Thymus (tissue), 14 donors: ENCODE measurements at places on chromosomes 16 and 17.

DNA sequence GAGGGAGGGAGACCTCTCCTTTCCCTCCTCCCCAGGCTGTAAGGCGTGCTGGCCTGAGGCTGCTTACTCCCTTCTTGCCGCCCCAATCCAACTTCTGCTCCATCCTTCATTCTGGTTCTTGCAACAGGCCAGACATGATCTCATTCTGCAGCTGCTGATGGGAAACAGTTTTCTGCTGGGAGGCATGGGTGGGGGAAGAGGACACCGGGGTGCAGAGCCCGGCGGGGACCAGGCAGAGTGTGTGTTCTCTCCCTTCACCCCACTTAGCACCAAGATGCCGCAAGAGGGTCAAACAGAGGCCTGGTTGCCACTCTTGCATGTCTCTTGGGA is 1.4 kb downstream of the SARM1 start:
- H3K36me3 ChIP-seq = no peaks in the 10 kb centered on the region
- peaks cover 8% of the 10 kb centered on the region for H3K27me3 ChIP-seq
- no peak for DNase-seq
- peaks cover 10% of the 10 kb centered on the region for H3K4me1 ChIP-seq

DNA sequence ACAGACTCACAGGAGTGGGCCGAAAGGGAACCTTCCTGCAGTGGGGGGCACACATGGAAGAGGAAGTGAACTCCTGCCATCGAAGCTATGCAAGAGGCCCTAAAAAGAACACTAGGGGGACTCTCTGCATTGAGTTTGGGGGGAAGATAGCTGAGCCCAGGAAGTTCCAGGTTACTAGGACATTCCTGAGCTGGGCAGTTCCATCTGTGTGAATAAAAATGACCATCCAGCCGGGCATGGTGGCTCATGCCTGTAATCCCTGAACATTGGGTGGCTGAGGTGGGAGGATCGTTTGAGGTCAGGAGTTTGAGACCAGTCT is 211.8 kb downstream of the ZNF423 start:
- peaks cover 34% of the 10 kb centered on the region for H3K4me1 ChIP-seq
- no peak for DNase-seq
- H3K27ac ChIP-seq = no peak overlapping the region
- no peak overlapping the region for H3K4me3 ChIP-seq

DNA sequence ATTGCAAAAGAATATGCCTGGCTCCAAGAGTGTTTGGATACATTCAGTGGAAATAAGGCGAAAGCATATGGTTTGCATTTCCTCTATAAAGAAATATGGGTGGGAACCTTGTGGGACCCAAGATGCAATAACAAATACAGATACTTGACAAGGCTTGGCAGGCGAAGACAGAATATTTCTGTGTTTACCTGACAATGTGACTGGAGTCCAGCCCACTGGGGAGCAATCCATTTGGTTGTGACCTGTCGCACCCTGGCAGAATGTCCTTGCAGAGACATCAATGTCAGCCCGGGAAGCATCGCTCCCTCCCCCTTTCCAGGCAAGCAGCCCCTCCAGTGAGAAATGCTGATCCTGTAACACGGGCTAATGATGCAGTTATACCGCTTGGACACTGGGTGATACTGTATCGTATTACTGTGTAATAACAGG is 296.6 kb downstream of the MAF start:
- DNase-seq = no peak
- no peaks in the 10 kb centered on the region for H3K4me1 ChIP-seq
- H3K36me3 ChIP-seq = no peaks in the 10 kb centered on the region
- H3K4me3 ChIP-seq = no peak overlapping the region

DNA sequence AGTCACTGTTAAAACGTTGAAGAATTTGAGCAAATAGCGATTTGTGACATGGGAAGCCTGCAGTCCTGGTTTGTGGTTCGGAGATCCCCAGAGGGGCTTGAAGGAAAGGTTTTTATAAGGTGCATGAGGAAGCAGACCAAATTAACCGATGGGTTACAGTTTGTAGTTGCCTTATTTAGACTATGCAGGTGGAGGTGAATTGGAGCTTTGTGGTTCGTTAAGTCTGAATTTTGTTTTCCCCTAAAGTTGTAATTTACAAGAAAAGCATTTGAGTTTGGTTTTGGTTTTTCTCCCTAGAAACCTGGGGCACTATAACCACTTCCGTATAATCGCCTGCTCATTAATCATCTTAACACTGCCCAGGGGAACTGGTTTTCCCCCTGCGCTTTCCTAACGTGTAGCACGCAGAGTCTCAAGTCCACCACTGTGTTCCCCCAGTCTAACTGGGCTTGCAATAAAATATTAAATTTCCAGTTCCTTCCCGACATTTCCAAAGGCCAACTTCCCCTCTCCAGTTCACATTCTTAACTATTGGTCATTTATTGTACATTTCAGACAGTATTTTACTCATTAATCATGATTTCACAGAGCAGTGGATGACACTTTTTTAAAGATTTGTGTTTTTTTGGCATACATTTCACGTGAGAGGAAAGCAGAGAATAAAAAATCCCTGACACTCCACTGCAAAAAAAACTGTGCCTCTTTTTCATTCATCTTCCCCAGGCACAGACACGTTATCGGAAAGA is 932 bp downstream of the ZNF267 start:
- H3K4me1 ChIP-seq = peaks cover 26% of the 10 kb centered on the region
- H3K4me3 ChIP-seq = peak overlapping the region; percentile 98
- no peak for DNase-seq
- H3K36me3 ChIP-seq = no peaks in the 10 kb centered on the region
- no peaks in the 10 kb centered on the region for H3K27me3 ChIP-seq

GRCh38 chr17:73151916-73152632 is 12.7 kb upstream of the SSTR2 start:
- DNase-seq = no peak
- peaks cover 4% of the 10 kb centered on the region for H3K27me3 ChIP-seq
- H3K4me1 ChIP-seq = no peaks in the 10 kb centered on the region
- H3K27ac ChIP-seq = no peak overlapping the region
- no peak overlapping the region for H3K4me3 ChIP-seq
- no peaks in the 10 kb centered on the region for H3K36me3 ChIP-seq

DNA sequence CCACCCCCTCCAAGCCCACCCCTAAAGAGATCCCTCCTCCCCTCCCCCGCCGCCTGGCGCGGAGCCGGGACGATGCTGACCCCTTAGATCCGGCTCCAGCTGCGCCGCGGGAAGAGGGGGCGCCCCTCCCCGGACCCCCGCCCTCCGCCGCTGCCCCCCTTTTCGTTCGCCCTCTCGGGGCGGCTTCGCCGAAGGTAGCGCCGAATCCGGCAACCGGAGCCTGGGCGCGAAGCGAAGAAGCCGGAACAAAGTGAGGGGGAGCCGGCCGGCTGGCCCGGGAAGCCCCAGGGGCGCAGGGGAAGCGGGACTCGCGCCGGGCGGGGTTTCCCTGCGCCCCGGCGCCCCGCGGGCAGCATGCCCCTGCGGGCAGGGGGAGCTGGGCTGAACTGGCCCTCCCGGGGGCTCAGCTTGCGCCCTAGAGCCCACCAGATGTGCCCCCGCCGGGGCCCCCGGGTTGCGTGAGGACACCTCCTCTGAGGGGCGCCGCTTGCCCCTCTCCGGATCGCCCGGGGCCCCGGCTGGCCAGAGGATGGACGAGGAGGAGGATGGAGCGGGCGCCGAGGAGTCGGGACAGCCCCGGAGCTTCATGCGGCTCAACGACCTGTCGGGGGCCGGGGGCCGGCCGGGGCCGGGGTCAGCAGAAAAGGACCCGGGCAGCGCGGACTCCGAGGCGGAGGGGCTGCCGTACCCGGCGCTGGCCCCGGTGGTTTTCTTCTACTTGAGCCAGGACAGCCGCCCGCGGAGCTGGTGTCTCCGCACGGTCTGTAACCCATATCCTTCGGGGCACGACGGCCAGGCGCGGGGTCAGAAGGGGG is 623 bp downstream of the CACNA1G start:
- DNase-seq = no peak
- H3K4me3 ChIP-seq = no peak overlapping the region
- no peak overlapping the region for H3K27ac ChIP-seq
- peaks cover 47% of the 10 kb centered on the region for H3K4me1 ChIP-seq

- no peak overlapping the region for H3K27ac ChIP-seq
- H3K36me3 ChIP-seq = no peaks in the 10 kb centered on the region
- H3K4me1 ChIP-seq = peaks cover 3% of the 10 kb centered on the region
- H3K27me3 ChIP-seq = no peaks in the 10 kb centered on the region
- DNase-seq = no peak
These were observed 204.8 kb upstream of the COX10 start for GRCh38 chr17:13864521-13864920.

- DNase-seq = no peak
- H3K36me3 ChIP-seq = peaks cover under 1% of the 10 kb centered on the region
- peak overlapping the region; percentile 98 for H3K4me3 ChIP-seq
- H3K27me3 ChIP-seq = peaks cover 3% of the 10 kb centered on the region
- H3K4me1 ChIP-seq = peaks cover 50% of the 10 kb centered on the region
- peak overlapping the region; percentile 91 for H3K27ac ChIP-seq
These were observed 1.7 kb downstream of the MAP2K3 start for GRCh38 chr17:21286066-21286770.

DNA sequence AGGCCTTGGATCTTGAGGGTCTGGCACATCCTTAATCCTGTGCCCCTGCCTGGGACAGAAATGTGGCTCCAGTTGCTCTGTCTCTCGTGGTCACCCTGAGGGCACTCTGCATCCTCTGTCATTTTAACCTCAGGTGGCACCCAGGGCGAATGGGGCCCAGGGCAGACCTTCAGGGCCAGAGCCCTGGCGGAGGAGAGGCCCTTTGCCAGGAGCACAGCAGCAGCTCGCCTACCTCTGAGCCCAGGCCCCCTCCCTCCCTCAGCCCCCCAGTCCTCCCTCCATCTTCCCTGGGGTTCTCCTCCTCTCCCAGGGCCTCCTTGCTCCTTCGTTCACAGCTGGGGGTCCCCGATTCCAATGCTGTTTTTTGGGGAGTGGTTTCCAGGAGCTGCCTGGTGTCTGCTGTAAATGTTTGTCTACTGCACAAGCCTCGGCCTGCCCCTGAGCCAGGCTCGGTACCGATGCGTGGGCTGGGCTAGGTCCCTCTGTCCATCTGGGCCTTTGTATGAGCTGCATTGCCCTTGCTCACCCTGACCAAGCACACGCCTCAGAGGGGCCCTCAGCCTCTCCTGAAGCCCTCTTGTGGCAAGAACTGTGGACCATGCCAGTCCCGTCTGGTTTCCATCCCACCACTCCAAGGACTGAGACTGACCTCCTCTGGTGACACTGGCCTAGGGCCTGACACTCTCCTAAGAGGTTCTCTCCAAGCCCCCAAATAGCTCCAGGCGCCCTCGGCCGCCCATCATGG is 4.0 kb upstream of the ADGRG3 start:
- peaks cover 29% of the 10 kb centered on the region for H3K36me3 ChIP-seq
- H3K27ac ChIP-seq = no peak overlapping the region
- H3K4me1 ChIP-seq = no peaks in the 10 kb centered on the region
- H3K4me3 ChIP-seq = no peak overlapping the region
- no peak for DNase-seq

DNA sequence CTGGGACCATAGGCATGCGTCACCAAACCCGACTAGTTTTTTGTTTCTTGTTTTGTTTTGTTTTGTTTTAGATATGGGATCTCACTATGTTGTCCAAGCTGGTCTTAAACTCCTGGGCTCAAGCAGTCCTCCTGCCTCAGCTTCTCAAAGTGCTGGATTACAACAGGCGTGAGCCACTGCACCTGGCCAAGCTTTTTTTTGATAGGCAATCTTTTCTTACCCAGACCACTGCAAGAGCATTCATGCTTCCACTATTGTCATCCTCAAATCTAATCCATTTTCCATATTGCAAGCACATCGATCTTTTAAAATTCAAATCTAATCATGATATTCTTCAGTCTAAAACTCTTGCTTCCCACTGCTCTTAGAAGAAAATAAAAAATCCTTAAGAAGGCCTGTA is 10.3 kb upstream of the NACA2 start:
- no peak for DNase-seq
- H3K4me1 ChIP-seq = no peaks in the 10 kb centered on the region
- no peak overlapping the region for H3K4me3 ChIP-seq
- no peak overlapping the region for H3K27ac ChIP-seq

GRCh38 chr17:28573966-28574480 is 2.7 kb downstream of the ALDOC start:
- no peak for DNase-seq
- no peaks in the 10 kb centered on the region for H3K27me3 ChIP-seq
- no peak overlapping the region for H3K27ac ChIP-seq

- H3K4me3 ChIP-seq = no peak overlapping the region
- DNase-seq = no peak
- no peaks in the 10 kb centered on the region for H3K36me3 ChIP-seq
These were observed 19.8 kb downstream of the PLXDC1 start for GRCh38 chr17:39131616-39132015.

- no peaks in the 10 kb centered on the region for H3K36me3 ChIP-seq
- H3K4me3 ChIP-seq = no peak overlapping the region
- DNase-seq = no peak
- H3K27ac ChIP-seq = no peak overlapping the region
- no peaks in the 10 kb centered on the region for H3K27me3 ChIP-seq
These were observed 102.0 kb upstream of the NOL11 start for GRCh38 chr17:67615736-67616135.

DNA sequence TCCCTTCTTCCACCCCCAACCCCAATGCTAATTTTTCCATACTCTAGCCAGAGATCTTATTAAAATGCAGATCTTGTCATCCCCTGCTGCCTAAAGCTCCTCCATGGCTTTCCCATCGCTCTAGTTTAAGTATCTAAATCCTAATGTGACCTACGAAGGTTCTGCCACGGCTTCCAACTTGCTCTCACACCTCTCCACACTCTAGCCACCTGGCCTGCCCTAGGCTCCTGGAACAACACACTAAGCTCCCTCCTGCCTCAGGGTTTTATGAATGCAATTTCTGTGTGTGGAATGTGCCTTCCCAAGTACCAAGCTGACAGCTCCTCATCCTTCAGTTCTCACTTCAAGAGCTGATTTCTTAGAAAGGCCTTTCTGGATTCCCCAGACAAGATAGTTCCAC is 16.6 kb downstream of the NXPH3 start:
- H3K4me3 ChIP-seq = no peak overlapping the region
- H3K36me3 ChIP-seq = peaks cover 9% of the 10 kb centered on the region
- no peak for DNase-seq
- H3K4me1 ChIP-seq = no peaks in the 10 kb centered on the region

DNA sequence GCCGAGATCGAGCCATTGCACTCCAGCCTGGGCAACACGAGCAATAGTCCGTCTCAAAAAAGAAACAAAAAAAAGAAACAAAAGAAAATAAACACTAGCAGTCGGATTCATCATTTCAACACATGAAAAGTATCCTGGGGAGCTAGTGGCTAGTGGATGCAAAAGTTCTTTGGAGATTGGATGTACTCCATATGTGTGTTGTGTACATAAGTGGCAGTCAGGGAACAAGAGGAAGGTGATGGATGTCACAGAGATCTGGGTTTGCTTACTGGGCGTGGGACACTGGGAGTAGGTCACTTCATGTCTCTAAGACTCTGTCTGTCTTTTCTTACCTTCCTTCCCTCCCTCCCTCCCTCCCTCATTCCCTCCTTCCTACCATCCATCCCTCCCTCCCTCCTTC is 35.4 kb downstream of the MRC2 start:
- H3K27me3 ChIP-seq = no peaks in the 10 kb centered on the region
- no peak overlapping the region for H3K4me3 ChIP-seq
- no peak for DNase-seq
- no peaks in the 10 kb centered on the region for H3K36me3 ChIP-seq
- no peak overlapping the region for H3K27ac ChIP-seq
- peaks cover 5% of the 10 kb centered on the region for H3K4me1 ChIP-seq

- H3K4me3 ChIP-seq = no peak overlapping the region
- DNase-seq = no peak
- H3K36me3 ChIP-seq = peaks cover 12% of the 10 kb centered on the region
- H3K27ac ChIP-seq = no peak overlapping the region
These were observed 4.3 kb upstream of the PABPN1L start for GRCh38 chr16:88870608-88871348.
